ENCODE measurements at places on chromosomes 1 and 21. TPM values are rescaled to one million over a fixed set of nuclear protein-coding genes. Genes with fewer than 3 reads are reported as not detected.

DNA sequence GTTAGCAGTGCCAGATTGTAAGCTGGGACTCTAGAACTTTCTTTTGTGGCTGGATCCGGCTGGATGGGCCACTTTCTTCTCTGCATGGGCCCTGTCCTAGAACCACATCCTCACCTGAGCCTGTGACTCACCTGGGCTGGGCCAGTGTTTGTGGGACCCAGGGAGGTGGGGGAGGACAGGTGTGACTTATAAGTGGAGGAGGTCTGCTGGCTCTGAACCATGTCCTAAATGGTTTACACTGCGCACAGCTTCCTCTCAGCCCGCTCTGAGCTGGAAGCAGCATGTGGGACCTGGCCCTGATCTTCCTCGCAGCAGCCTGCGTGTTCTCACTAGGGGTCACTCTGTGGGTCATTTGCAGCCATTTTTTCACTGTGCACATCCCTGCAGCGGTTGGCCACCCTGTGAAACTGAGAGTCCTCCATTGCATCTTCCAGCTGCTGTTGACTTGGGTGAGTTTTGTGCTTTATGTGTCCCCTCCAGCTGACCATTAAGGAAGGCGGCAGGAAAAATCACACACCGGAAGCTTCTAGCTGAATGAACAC lies at the start of gene AADACL3:
TSS of gene AADACL3 (plus strand) at position 215 of the 542 bp plus-strand sequence. CDS start at position 282, 67 bp downstream.
- no peak for DNase-seq

- DNase-seq: no peak
Observed at GRCh38 chr1:7610106-7610731, 160.9 kb upstream of the VAMP3 start.

DNA sequence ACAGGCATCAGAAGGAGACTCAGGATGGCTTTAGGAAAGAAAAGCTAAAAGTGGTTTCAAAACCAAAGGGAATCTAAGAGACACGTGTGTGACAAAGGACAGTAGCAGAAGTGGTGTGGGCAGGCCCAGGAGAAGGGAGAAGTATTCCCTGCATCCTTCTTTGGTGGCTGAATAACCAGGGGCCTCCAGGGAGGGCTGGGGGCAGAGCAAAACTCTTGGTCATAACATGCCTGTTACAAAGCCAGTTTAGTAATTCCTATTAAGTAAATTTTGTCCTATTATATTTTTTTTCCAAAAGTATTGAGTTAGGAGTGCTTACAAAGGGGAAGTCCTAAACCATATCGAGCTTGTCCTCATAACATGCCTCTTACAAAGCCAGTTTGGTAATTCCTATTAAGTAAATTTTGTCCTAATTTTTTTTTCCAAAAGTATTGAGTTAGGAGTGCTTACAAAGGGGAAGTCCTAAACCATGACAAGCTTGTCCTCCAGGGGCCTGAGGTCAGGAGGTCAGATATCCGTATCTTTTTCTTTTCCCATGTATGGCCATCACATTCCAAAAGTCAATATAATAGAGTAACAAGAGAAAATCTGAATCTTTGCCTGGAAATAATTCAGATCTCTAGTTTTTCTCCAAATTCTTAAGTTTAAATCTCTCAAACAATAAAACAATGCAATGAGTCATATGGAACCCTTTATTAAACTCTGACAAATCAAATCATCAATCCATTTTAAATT lies 509.2 kb downstream of the LTN1 start:
- DNase-seq: no peak

The LCE2C gene
- total RNA-seq: not detected

- DNase-seq: no peak
Observed at GRCh38 chr1:56120021-56120420, 459.3 kb downstream of the PLPP3 start.

DNA sequence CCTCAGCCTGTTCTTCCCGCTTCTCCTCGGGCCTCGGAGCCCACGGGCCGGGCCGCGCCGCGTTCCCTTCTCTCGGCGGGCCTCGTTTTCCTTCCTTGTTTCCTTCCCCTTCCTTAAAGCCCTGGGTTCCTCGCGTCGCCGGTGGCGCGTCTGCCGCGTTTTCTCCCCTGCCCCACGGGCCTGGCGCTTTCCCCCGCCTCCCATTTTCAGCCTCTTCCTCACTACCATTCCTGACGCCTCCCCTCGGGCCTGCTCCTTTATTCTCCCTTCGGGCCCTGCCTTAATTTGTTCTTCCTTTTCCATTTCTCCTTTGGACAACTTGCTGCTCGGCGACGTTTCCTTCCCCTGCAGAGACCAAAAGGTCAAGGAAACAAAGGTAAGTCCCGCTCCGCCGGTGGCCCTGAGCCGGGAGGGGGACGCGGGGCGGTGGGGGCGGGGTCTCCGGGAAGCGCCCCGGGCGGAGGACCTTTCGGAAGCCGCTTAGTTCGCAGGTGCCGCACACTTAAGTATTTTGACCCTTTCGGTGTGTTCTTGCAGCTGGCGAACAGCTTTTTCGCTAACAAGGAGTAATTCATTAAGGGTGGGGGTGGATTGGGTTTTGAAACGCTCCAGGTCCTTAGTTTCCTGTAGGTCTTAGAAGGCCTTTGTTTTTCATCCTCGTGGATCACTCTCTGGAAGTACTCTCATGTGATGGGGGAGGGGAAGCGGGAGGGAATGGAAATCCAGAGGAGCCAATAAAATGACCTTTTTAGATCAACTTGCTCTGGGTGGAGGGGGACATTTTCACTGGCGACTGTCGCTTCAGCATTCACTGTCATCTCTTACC lies 780 bp downstream of the YTHDF2 start:
- DNase-seq: peak; percentile 82

- no peak for DNase-seq
Observed at GRCh38 chr1:183243161-183244050, 57.3 kb downstream of the LAMC2 start.

DNA sequence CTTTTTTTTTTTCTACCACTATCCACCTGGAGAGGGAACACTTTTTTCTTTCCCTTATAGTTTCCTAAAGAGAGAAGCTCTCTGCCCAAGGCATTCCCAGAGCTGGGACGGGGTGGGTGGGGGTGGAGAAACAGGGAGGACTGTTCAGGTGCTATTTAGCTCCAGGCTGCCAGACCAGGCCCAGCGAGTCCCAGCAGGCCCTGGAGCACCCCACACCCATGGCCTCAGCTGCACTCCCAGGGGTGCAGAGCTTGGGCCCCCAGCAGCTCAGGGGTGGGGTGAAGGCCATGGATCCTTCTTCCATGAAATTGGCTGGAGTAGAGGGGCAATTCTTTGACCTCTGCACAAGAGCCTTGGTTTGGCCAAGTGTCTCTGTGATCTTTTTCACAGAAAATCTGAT lies 4.1 kb downstream of the ETV3L start:
- no peak for DNase-seq

GRCh38 chr21:35606146-35606545 lies 454.2 kb downstream of the SETD4 start:
- no peak for DNase-seq

DNA sequence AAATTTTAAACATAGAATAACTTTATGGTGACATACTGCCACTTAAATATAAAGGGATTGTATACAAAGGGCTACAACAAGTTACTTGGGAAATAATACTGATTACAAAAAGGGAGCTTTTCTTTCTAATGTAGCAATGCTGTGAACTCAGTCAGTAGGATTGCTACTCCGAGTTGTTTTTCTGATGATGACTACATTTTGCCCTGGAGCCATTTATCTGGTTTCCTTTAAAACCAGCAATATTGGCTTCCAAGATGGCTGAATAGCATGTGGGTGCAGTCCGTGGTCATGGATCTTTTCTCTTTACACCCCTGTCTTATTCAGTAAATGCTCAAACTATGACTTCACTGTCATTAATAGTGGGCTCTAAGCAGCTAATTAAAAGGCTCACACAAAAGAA lies 92.6 kb upstream of the NEK7 start:
- DNase-seq: no peak

DNA sequence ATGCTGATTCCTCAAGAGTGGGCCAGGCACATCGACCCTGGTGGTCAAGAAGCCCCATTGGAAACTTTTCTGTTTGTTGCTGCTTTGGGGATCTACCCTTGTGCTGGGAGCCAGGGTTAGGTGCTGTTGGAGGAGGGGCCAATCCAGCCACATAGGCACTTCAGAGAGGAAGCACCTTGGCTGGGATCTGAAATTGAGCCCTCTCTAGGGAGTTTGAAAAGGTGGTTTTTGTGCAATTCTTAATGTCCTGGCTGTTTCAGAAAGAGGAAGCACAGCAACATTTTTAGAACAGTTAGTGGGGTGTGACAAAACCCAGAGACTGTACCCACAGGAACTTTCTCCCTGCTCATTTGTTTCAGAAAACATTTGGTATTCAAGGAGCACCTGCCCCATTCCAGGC lies 17.2 kb upstream of the BEND5 start:
- DNase-seq: no peak

DNA sequence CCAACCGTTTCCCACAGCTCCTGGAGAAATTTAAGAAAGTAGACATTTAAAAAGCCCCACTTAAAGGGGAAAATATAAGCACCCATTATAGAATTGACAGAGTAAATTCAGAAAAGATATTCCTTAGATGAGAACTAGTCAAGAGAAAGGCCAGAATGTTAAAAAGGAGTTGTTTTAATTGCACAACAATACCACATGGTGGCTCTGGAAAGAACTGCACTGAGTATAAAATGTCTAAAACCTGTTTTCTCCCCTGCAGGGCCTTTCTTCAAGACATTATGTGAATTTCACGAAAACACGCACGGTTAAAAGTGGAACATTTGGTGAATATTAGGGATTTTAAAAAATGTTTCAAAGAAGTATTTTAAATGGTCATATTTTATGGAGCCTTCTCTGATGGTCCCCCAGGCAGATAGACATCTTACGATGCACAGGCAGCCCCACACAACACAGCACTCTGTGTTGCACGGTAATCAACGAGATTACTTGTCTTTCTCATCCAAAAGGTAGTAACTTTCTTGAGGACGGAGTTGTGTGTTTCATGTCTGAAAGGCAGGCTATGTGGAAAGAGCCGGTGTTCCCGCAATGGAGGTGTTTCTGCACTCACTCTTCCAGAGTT lies 101.9 kb downstream of the PRRX1 start:
- DNase-seq: no peak

DNA sequence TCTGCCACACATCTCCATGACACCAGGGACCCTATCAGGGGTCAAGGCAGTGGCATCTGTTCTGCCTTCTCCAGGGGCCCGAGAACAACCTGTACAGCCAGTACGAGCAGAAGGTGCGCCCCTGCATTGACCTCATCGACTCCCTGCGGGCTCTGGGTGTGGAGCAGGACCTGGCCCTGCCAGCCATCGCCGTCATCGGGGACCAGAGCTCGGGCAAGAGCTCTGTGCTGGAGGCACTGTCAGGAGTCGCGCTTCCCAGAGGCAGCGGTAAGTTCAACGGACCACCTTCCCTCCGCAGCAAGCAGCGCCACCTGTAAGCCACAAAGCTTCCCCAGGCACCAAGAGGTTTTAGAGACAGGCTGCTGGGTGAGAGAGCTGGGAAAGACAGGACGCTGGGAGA lies 15.9 kb downstream of the MX2 start:
- no peak for DNase-seq

GRCh38 chr21:29245104-29245643 lies 53.5 kb upstream of the BACH1 start:
- no peak for DNase-seq

The BEST4 gene
- total RNA-seq: 0.77 TPM
